ENCODE measurements at places on chromosomes 11 and 22.

GRCh38 chr11:3882655-3883054 lies 27.2 kb downstream of the STIM1 start:
- DNase-seq, result no peak

DNA sequence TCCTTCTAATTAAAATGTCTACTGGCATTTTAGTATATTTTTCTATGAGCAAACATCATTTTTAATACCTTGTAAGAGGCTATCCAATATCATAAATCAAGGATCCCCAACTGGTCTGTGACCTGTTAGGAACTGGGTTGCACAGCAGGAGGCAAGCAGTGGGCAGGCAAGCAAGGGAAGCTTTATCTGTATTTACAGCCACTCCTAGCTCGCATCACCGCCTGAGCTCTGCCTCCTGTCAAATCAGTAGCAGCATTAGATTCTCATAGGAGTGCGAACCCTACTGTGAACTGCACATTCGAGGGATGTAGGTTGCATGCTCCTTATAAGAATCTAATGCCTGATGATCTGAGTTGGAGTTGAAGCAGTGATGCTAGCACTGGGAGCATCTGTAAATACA lies 70.2 kb upstream of the CREB3L1 start:
- DNase-seq, result no peak

DNA sequence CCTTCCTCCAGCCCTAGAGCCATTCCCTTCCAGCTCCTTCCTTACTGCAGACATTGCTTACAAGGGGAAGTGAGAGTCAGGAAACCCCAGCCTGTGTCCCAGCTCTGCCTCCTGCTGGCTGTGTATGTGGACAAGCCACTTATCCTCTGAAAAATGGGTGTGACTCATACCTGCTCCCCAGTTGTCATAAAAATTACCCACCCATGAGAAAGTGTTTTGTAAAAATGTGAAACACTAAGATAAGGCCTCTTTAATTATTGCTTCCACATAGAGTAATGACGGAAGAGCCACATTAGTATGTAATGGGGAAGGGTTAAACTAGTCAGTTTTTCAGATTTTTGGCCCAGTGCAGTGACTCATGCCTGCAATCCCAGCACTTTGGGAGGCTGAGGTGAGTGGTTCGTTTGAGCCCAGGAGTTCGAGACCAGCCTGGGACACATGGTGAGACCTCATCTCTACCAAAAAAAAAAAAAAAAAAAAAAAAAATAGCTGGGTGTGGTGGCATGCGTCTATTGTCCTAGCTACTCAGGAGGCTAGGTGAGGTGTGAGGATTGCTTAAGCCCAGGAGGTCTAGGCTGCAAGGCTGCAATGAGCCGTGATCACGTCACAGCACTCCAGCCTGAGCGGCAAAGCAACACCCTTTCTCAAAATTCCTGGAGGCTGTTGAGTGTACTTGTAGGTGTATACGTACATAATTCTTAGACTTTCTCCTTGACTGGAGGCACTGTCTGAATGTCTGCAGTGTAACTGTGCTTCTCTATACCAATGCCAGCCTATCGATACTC lies 84.9 kb downstream of the CTTN start:
- DNase-seq, result no peak

DNA sequence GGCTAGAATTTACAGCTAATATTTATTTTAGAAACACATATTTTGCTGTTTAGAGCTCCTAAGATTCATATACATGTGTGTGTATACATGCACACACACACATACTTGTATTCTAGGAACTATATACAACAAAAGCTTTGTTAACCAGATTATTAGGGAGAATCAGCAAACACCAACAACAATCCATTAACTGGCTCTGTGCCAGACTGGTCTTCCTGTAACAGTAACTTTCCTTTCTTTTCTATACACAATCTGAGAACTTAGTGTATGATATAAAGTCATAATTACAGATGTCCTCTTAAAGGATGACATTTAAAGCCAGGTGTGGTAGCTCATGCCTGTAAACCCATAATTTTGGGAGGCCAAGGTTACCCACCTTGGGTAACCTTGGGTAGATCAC lies 49.5 kb upstream of the CLNS1A start:
- no peak for DNase-seq

GRCh38 chr22:27086080-27087044 lies 429.0 kb downstream of the MIAT start:
- no peak for DNase-seq

DNA sequence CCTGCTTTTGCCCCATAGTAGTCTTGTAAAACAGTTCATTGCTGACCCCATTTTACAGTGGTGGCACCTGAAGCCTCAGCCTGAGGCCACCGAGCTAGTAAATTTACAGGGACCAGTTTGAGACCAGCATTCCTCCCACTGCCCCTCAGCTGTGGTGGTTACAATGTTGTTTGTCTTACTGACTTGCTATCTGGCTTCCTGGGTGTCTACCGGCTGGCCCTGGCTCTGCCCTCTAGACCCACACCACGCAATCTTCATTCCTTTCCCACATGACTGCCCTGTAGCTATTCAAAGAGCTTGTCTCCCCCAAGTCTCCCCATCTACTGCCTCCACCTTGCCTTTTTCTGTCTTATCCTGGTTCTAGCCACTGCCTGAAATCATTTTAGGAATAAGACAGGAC lies 20.8 kb downstream of the PIK3IP1 start:
- no peak for DNase-seq

DNA sequence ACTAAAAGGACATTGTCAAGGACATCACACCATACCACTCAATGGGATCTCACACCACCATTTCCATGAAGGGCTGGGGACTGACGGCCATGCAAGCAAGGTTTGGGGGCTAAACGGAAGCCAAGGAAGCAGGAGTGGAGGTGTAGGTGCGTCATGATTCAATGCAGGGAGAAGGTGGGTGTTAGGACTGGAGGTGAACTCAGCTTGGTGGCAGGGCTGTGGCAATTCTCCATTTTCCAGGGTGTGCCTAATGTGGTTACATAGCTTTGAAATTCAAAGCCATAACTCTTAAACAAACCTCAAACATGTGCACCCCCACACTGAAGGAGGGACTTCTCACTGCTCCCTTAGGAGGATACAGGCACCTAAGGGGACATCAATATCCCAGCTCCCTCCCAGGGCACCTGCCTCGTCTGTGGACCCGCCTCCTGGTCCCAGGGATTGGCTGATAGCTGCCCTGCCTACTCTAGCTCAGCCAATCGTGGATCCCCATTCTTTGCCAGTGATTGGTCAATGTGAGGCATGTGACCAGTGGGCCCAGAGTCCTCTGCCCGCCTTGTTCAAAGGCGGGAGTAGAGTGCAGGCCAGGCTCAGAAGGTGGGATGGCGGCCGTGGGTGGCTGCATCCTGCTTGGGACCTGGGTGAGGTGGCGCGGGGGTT lies 64.6 kb downstream of the CTTN start:
- DNase-seq, result no peak

- no peak for DNase-seq
Measured at GRCh38 chr11:79482800-79483199, 42.0 kb upstream of the TENM4 start.

DNA sequence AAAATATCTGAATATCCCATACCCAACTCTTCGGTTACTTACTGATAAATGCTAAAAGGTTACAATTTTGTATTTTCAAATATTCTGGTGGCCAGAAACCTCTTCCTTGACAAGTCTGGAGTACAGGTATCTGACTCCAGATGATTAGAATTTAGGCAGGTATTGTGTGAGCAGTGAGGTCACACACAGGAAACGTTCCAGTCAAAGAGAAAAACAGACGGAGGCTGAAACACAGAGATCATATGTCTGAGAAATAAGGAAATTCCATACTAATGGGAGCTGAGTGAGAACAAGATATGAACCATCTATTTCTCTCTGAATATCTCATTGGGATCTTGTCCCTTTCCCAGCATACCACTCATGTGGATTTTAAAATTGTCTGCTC lies 89.4 kb upstream of the IGLL5 start:
- no peak for DNase-seq

GRCh38 chr22:40716116-40716515 lies 36.8 kb downstream of the MCHR1 start:
- DNase-seq, result no peak

DNA sequence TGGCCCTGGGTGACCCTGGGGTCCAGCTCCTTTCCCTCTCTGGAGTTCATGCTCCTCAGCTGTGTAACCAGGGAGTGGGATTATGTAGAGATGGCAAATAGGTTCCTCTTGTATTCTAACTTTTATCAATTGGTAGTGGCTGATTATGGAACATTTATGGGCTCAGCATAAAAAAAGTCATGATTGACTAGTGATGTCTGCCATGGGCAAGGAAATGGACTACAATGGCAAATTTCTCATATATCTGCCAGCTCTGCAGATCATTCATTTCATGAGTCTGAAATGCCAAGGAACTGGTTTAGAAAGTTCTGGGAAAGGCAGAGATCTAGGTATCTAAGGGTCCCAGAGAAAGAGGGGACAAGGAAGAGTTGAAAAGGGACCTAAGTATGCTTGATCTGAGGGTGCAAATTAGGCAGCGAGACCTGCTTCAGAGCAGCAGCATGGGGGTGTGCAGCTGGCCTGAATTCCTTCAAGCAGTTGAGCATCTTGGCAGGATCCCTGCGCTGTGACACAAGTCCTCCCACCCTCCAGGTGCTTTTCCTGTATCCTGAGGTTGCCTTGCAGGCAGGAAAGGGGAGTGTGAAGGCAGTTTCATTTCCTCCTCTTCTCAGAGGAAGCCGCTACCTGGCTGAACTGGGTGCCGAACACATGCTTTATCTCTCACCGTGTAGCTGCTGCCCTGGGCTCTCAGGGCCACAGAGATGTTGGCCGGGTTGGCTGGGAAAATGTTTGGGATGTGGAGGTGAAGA lies 10.4 kb downstream of the SLC15A3 start:
- DNase-seq, result no peak

DNA sequence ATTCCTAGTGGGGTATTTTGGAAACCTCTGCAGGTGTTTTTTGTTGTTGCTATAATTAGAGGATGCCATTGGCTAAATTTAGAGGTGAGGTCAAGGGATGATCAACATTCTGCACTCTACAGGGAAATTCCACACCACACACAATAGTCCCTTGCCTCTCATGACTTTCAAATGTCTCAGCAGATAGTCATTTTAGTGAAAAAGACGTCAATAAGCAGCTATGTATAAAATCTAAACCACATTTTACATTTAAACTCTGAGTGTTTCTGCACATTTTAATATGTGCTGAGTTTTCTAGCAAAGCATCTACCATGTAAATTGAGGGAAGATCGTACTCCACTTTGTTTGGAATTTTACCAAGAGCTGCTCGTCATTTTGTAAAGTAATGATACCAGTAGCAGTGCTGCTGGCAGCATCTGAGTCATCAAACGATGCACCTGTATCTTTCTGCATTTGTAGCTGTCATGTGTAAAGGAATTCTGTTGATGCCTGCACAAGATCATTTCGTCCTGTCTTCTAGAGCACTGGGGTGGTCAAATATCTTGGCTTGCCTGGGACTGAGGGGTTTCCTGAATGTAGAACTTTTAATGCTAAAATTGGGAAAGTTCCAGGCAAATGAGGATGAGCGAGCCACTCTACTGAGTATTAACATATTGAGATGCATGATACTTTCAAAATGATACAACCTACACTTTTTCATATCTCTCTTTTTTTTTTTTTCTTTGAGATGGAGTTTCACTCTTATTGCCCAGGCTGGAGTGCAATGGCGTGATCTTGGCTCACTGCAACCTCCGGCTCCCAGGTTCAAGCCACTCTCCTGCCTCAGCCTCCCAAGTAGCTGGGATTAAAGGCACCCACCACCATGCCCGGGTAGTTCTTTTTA lies 414.5 kb upstream of the SYN3 start:
- no peak for DNase-seq

- DNase-seq, result peak; percentile 27
Measured at GRCh38 chr11:76919887-76920746, 59.4 kb downstream of the ACER3 start.

- no peak for DNase-seq
Measured at GRCh38 chr11:19910931-19911330, 198.3 kb downstream of the NAV2 start.

GRCh38 chr11:47784785-47785381 lies 17.7 kb upstream of the FNBP4 start:
- no peak for DNase-seq

- DNase-seq, result no peak
Measured at GRCh38 chr11:114610550-114610949, 15.0 kb upstream of the NXPE4 start.

DNA sequence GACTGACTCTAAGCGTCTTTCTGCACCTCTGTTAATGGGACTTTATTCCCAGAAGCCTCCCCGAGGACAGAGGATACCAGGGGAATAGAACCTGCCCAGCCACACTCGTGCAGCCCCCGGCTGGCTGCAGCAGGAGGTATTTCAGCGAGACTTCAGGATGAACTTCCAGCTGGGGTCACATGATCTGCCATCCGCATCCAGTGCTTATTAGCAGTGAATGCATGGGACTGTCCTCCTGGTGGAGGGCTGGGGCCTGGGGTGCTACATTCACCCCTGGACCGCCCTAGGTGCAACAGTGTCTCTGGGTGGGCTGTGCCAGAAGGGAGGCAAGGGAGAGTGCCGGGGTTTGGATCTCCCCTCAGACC lies 1.6 kb downstream of the DUSP8 start:
- no peak for DNase-seq

- no peak for DNase-seq
Measured at GRCh38 chr11:130789056-130789640, 127.1 kb downstream of the SNX19 start.

DNA sequence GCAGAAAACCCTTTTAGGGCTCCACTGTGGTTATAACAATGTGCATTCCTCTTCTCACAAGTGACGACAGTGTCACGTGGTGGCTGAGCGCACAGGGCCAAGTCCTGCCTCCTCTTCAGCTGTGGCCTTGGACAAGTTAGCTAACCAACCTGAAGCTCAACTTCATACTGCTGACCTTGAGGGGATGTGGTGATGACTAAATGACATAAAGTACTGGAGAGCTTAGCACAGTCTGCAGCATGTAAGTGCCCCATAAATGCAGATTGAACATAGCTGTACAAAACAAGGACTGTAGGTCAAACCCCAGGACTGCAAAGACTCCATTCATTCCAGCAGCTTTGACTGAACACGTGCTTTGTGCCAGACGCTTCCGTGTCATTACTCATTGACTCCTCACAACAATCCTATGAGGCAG lies 20.1 kb upstream of the MRGPRX2 start:
- no peak for DNase-seq

DNA sequence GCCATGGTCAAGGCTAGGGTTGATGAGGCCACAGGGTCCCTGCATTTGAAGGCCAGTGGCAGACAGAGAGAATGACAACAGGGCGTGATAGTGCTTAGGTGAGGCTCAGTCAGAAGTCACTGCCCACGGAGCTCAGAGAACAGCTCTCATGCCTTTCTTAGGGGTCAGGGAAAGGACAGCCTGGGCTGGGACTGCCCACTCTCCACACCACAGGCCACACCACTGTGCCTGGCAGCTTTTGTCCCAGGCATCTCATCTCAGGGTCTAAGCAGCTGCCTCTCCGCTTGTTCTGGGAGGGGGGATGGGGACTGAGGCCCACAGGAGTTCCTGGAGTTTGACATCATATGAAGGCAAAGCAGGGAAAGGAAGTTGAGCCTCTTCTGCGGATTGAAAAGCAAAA lies 150.2 kb upstream of the B3GAT1 start:
- no peak for DNase-seq

GRCh38 chr22:32991353-32992101 lies 66.7 kb downstream of the SYN3 start:
- DNase-seq, result no peak
